ENCODE measurements at places on chromosomes 1 and 21. TPM values are rescaled to one million over a fixed set of nuclear protein-coding genes. Genes with fewer than 3 reads are reported as not detected.

DNA sequence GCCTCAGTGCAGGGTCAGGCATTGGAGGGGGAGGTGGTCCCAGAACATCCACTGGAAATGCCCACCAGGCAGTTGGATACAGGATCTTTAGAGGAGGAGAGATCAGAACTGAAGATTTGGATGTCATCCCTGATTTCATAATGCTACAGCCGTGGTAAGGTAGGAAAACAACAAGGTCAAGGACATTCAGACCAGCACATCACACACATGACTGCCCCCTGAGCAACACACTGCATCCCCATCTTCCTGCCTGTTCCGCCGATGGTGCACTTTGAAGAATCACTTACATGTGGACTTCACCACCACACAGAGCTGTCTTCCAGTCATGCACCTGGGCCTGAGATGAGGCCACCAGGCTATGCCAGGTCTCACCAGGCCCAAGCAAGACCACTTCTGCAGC is 16.7 kb downstream of the KIAA1614 start:
- no peak for DNase-seq

- no peak for DNase-seq
Measured at GRCh38 chr1:159113596-159114433, 37.2 kb upstream of the AIM2 start.

DNA sequence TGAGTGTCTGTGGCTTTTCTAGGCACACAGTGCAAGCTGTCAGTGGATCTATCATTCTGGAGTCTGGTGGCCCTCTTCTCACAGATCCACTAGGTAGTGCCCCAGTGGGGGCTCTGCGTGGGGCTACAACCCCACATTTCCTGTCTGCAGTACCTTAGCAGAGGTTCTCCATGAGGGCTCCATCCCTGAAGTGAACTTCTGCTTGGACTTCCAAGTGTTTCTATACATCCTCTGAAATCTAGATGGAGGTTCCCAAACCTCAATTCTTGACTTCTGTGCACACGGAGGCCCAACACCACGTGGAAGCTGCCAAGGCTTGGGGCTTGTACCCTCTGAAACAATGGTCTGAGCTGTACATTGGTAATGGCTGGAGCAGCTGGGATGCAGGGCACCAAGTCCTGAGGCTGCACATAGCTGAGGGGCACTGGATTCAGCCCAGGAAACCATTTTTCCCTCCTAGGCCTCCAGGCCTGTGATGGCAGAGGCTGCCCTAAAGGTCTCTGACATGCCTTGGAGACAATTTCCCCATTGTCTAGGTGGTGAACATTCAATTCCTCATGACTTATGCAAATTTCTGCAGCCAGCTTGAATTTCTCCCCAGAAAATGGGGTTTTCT is 29.2 kb upstream of the TSNAX start:
- no peak for DNase-seq

Gene C1QC
- 23.9 TPM for polyA plus RNA-seq

Gene FAM72B
- 3.5 TPM for polyA plus RNA-seq

- no peak for DNase-seq
Measured at GRCh38 chr1:16296643-16297042, 55.6 kb downstream of the FBXO42 start.

- DNase-seq: no peak
Measured at GRCh38 chr1:31780632-31781031, 16.5 kb upstream of the ADGRB2 start.

DNA sequence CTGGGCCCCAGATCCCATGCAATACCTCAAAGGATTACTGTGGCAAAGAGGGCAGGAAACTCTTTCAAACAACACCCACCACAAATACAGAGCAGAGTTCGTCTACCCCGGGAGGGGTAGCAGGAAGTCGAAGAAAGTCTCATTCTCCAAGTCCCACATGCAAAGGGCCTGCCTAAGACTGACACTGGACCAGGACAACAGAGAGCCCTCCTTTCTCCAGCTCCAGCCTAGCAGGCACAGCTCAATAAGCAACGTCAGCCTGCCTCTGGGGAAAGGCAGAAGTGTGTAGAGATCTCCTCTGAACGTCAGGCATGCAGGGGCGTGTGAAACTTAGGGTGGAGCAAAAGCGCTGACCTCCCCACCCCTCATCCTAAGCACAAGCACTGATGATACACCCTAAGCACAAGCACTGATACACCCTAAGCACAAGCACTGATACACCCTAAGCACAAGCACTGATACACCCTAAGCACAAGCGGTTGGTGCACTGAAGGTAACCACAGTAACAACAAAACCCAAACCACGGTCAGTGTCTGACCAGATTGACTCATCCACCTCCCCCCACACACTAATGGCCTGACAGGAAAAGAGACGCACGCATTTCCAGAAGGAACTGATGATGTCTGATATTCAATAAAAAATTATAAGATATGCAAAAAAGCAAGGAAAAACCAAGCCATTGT is 1.3 kb downstream of the KRTAP12-3 start:
- no peak for DNase-seq

Gene AMY1C
- not detected for polyA plus RNA-seq

DNA sequence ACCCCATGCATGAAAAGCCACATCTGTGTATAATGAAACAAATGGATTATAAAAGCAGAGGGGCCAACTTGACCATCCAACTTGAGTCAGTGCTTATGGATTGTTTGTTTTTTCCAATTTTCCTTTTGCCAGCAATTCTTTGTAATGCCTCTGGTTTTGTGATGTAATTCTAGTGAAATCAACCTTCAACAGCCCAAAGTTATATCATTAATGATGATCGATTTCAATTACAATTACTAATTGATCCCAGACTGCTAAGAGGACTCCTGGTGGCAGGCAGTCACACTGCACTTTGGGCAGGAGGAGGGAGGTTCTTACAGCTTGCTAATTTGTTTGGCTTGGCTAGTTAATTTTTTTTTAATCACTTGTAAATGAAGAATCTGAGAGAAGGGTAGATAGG is 552.3 kb downstream of the NUF2 start:
- no peak for DNase-seq

Gene DMBX1
- not detected for polyA plus RNA-seq

Gene OLIG2
- not detected for polyA plus RNA-seq

Gene MYCL
- 2.5 TPM for polyA plus RNA-seq

Gene CFAP141
- polyA plus RNA-seq: not detected

GRCh38 chr1:88186911-88187310 is 497.2 kb upstream of the PKN2 start:
- peak; percentile 2 for DNase-seq

DNA sequence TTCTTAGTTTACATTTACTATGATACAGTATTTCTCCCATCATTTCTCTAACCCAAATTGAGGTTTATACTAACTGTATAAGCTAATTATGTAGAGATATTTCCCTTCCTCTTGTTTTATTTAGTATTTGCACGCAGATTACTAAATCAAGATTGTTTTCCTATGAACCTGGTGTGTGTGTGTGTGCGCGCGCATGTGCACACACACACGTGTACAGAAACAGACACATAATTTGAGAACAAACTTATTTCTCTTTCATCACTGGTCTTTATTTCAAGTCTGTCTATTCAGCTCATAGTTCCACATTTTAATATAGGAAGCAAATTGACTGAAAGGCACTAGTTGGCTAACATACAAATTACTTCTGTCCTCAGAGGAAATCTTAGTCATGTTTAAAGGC is 19.7 kb upstream of the COL24A1 start:
- DNase-seq: no peak

- no peak for DNase-seq
Measured at GRCh38 chr21:35720208-35720731, 340.1 kb downstream of the SETD4 start.

DNA sequence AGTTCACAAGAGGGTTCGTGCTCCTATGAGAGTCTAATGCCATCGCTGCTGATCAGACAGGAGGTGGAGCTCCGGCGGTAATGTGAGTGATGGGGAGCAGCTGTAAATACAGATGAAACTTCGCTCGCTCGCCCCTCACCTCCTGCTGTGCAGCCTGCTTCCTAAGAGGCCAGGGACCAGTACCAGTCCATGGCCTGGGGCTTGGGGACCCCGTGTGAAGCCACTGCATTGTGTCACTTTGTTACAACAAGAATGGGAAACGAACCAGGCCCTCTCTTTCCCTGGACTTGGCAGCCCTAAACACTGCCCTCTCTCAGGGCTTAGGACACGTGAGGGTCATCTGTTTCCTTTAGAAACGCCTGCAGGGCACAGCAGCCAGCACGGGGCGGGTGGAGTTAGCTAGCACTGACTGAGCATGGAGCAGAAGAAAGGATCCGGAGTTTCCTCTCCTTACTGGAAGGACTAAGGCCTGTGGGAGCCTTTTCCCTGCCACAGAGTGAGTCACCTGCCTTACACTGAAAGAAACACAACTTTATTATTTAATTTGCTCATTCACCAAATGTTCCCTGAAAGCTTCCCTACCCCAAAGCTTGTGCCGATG is 185.2 kb upstream of the TMEM51 start:
- no peak for DNase-seq

DNA sequence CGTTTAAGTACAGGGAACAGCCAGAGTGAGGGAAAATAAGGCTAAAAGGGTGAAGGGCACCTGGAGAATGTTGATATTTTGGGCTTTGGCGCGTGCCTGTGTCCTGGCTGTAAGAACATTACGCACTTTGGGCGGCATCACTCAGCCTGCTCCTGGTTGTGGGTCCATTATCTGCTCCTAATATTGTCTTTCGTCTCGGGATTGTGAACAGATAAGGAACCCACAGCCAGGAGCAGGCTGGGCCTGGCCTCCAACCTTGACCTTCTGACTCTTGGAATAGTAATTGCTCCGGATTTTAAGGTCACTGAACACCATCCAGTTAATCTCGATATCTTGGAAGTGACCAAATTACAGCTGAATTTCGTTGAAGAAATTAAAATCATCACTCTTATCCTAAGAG is 61.9 kb downstream of the TCP10L start:
- DNase-seq: no peak

Gene G0S2
- 3.8 TPM for polyA plus RNA-seq

Gene ZNF697
- polyA plus RNA-seq: 11.6 TPM

- peak; percentile 92 for DNase-seq
Measured at GRCh38 chr1:165376041-165376810, 19.7 kb upstream of the LMX1A start.

DNA sequence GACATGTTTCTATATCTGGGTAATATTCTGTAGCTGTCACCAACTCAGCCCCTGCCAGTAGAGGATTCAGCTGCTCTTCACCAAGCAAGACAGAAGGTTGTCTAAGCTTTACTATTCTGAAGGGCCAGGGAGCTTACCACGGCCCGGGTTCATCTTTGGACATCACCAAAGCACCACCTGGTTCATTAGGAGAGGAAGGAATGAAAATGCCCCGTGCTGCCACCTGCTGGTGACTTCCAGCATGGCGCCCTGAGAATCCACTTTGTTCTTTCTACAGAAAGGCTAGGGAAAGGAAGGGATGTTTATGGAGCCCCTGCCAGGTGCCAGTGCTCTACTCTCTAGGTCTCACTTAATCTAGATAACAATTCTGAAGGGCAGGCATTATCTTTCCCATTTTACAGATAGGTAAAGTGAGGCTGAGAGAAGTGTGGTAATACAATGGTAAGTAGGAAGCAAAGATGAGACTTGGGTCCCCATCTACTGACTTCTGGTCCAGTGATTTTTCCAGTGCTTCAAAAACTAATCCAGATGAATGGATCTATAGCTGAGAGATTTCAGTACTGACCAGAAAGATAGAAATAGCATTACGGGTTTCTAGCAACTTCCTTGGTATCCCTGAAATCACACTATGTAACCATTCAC is 79.5 kb downstream of the BEND5 start:
- no peak for DNase-seq

DNA sequence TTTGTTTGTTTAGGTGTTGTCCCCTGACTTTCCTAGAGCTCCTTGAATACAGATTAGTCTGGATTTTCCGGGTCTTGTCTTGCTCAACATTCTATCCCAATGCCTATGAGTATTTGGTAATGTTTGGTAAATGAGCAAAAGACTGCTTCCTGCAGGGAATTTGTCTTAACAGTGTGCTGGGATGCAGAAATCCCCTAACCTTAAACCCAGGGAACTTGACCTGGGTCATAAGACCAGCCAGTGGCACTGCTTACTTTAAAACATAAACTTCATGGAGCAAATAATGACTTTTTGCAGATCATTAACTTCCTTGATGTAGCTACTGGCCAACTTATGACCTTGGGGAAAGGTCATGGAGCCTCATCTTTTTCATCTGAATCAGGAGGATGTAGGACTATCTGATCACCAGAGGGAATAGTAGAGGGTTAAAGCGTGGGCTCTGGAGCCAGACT is 27.2 kb downstream of the TCEANC2 start:
- no peak for DNase-seq

DNA sequence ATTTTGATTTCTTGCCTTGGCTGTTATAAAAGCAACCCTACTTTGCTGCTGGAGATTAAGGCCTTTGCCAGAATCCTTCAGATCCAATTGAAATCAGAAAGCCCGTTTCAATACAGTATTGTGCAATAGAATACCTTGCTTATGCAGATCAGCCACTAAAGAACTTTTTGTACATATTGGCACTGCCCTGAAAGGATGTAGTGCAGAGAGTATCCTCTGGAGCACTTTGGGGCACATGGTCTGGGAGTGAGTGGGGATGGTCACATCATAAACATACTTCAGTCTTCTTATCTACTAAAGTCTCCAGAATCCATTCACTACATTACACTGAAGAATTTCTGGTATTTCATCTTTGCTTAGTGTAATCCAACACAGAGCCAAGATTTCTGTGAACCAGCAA is 189.0 kb downstream of the CENPF start:
- no peak for DNase-seq

- no peak for DNase-seq
Measured at GRCh38 chr1:228298471-228298870, 90.6 kb downstream of the OBSCN start.

Gene VHLL
- polyA plus RNA-seq: not detected

- DNase-seq: no peak
Measured at GRCh38 chr1:11887666-11888007, 28.9 kb upstream of the NPPB start.

Gene PAQR7
- 7.2 TPM for polyA plus RNA-seq

- no peak for DNase-seq
Measured at GRCh38 chr1:219712506-219712905, 99.6 kb upstream of the ZC3H11B start.

- DNase-seq: no peak
Measured at GRCh38 chr1:232274236-232274855, 355.6 kb downstream of the SIPA1L2 start.

DNA sequence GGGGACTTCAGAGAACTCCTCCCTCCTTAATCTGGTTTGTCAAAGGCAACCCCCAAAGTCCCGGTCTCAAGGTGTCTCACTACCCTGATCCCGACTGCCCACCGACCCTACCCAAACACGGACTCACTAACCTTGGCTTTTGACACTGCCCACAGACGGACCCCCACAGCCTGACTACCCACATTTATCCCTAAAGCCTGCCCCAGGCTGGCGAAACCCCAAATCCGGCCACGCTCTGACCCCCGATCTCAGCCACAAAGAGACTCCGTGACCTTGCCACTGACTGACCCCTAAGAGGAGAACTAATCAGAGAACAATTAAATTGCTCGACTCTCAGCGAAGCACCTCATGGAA is 5.2 kb downstream of the ID3 start:
- DNase-seq: no peak

Gene BRINP3
- polyA plus RNA-seq: 0.63 TPM

Gene SYNC
- 48.6 TPM for polyA plus RNA-seq

Gene LDLRAD1
- not detected for polyA plus RNA-seq

Gene CLCA4
- not detected for polyA plus RNA-seq
